ENCODE measurements at places on chromosomes 2 and 18.

- DNase-seq, result no peak
Measured at GRCh38 chr2:217086038-217086522, 226.2 kb upstream of the TNP1 start.

GRCh38 chr2:81528852-81529480, 1224.4 kb upstream of the LRRTM1 start:
- no peak for DNase-seq

GRCh38 chr2:82998781-82999180, 1460.3 kb downstream of the SUCLG1 start:
- DNase-seq, result no peak

GRCh38 chr2:5433855-5434254, 258.3 kb upstream of the SOX11 start:
- DNase-seq, result no peak

DNA sequence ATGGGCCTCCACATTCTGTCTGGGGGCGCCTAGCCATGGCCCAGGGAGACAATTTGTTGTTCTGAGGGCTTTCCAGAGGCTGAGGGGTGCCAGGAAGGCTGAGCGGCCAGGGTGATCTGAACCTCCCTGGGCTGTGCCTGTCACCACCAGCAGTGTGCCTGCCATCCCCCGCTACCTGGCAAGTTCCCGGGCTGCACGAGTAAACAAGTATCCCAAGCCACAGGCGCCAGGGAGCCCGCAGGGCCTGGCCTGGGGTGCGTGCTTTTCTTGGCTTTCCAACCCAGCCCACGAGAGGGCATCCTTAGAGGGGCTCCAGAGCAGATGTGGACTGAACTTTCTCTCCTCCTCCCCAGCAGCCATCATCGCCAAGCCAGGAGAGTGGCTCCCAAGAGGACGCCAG, 35.1 kb upstream of the B3GNT7 start:
- no peak for DNase-seq

- DNase-seq, result peak; percentile 74
Measured at GRCh38 chr2:218979846-218980734, 4.9 kb downstream of the FEV start.

GRCh38 chr18:42326752-42327151, 371.7 kb downstream of the PIK3C3 start:
- no peak for DNase-seq

GRCh38 chr2:25410370-25410769, 68.6 kb upstream of the DNMT3A start:
- no peak for DNase-seq

DNA sequence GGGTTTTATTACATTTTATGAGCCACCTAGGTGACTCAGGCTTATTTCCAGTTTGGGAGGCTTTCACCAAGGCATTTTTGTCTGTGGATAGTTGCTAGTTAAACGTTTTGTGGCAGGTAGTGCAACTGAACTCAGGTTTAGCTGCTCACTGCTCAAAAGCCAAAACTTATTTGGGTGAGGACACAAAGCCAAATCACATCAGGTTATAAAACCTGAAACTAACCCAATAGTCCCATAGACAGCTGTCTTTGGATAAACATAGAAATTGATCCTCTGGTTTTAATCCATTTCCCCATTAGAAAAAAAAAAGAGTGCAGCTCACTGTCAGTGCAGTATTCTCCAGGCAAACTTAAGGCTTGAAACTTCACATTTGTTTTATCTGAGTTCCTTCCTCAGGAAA, 362.6 kb upstream of the TFPI start:
- DNase-seq, result no peak

DNA sequence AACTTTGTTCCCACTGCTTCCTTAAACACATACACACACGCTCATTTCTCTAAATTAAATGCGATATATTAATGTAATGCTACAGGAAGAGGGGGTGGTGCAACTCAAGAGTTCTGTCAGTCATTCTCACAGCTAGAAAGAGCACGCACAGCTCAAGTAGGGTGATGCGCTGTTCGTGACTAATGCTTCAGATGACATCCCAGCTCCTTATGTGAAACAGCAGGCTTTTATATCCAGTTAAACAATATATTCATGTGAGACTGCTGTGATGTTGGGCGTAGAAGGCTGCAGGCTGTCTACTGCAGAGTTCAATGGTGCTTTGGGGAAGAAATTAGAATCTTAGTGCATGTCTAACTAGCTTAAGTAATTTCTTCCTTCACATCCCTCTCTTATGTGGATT, 912.6 kb upstream of the FSHR start:
- DNase-seq, result no peak

Measured in NCI-H1092 treated with DMSO at 0.1 percent for 48 hours (cell line).